ENCODE measurements at places on chromosomes 1 and 21.

- DNase-seq, result no peak
Measured at GRCh38 chr1:223204424-223204823, 61.4 kb upstream of the TLR5 start.

DNA sequence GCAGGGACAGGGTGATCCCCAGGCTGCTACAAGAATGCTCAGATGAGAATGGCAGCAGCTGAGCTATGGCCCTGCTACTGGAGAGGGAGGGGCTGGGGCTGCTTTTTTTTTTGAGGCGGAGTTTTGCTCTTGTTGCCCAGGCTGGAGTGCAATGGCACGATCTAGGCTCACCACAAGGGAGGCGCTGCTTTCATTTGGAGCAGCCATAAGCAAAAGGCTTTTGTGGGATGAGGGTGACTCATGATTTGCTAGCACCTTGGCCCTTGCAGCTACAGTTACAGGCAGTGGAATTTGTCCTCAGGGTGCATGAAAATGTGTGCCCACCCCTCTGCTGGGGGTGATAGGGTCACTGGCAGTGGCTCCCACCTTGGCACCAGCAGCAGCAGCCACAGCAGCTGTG, 32.4 kb upstream of the CYP4A22 start:
- DNase-seq, result no peak

- no peak for DNase-seq
Measured at GRCh38 chr1:176017722-176018121, 189.4 kb downstream of the COP1 start.

GRCh38 chr1:32801096-32801715, 16.0 kb downstream of the YARS1 start:
- no peak for DNase-seq

- DNase-seq, result no peak
Measured at GRCh38 chr1:114274621-114275317, 121.1 kb upstream of the SYT6 start.

DNA sequence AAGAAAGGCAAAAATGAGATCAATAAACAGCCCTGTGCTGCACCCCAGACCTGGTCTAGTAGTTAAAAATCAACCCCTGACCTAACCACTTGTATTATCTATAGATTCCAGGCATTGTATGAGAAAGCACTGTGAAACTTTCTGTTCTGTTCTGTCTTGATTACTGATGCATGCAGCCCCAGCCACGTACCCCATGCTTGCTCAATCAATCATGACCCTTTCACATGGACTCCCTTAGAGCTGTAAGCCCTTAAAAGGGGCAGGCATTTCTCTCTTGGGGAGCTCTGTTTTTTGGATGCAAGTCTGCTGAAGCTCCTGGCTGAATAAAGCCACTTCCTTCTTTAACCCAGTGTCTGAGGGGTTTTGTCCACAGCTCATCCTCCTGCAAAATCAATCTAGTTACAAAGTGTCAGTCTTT, 24.2 kb upstream of the CD34 start:
- no peak for DNase-seq

DNA sequence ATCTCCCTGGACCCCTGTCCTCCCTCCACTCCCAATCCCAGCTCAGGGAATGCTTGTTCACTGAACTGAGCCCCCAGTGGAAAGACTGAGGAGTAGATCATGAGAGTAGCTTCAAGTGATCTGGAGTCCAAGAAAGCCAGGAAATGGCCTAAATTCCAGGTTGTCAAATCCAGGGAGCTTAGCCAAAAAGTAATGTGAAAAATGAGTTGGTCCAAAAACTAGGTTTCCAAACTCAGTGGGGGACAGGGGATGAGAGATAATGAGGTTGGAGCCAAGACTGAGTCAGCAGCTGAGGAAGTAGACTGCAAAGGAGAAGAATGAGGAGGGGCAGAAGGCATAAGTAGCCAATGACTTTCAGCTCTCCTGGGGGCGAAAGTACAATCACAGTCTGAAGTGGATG, 284.1 kb upstream of the BEND5 start:
- no peak for DNase-seq

- no peak for DNase-seq
Measured at GRCh38 chr1:59007820-59008598, 224.2 kb upstream of the JUN start.

GRCh38 chr1:160827418-160827817, 31.4 kb downstream of the LY9 start:
- DNase-seq, result no peak

- no peak for DNase-seq
Measured at GRCh38 chr1:12183095-12183794, 16.5 kb downstream of the TNFRSF1B start.

DNA sequence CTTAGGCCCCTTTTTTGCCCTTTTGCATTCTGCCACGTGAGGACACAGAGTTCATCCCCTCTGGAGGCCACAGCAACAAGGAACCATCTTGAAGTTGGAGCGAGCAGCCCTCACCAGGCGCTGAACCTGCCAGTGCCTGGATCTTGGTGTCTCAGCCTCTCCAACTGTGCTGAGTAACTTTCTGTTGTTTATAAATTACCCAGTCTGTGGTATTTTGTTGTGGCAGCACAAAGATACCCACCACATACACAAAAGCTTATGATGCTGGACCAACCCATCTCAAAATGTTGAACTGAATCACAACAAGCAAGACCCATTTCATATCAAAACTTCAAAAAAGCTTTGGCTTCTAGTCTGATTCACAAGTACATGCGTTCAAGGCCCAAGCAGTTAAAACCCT, 649.9 kb downstream of the KIF26B start:
- DNase-seq, result no peak

- DNase-seq, result peak; percentile 0
Measured at GRCh38 chr1:61641578-61642336, 83.2 kb downstream of the TM2D1 start.

DNA sequence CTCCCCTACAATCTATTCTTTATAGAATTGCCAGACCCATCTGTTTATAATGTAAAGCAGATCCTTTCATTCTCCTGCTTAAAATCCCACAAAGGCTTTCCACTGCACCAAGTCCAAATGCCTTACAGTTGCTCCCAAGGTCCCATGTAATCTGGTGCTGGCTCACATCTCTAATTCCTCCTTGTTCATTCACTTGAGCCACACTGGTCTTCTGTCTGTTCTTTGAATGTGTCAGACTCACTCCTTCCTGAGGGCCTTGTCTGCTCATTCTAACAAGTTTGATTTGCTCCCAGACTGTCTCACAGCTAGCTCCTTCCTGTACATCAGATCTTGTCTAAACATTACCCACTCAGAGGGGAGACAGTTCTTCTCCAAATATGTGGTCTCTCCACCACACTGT, 38.9 kb downstream of the ALG14 start:
- DNase-seq, result no peak

DNA sequence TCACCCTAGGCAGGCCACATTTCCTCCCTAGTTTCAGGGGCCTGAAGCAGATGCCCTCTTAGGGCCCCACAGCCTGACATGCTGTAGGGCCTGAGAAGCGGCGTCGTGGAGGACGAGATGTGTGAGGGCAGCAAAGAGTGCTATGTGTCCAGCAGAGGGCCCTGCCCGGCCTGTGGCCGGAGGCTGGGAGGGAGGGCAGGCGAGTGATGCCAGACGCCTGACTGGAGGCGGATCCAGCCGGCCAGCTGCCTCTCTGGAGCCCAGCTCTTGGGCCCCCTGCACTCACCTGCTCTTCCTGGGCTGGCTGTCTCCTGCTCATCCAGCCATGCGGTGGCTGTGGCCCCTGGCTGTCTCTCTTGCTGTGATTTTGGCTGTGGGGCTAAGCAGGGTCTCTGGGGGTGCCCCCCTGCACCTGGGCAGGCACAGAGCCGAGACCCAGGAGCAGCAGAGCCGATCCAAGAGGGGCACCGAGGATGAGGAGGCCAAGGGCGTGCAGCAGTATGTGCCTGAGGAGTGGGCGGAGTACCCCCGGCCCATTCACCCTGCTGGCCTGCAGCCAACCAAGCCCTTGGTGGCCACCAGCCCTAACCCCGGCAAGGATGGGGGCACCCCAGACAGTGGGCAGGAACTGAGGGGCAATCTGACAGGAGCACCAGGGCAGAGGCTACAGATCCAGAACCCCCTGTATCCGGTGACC, at the start of gene GPR37L1:
GPR37L1 (plus strand) TSS at position 279 of the 697 bp plus-strand sequence; CDS start at position 326, 47 bp downstream.
- no peak for DNase-seq

GRCh38 chr1:29453502-29454240, 217.3 kb downstream of the PTPRU start:
- DNase-seq, result no peak

- DNase-seq, result no peak
Measured at GRCh38 chr1:78526496-78526895, 35.7 kb downstream of the PTGFR start.

GRCh38 chr21:44354001-44354405, 582 bp downstream of the TRPM2 start:
- no peak for DNase-seq

GRCh38 chr1:157580179-157580827, 17.6 kb downstream of the FCRL4 start:
- DNase-seq, result no peak

DNA sequence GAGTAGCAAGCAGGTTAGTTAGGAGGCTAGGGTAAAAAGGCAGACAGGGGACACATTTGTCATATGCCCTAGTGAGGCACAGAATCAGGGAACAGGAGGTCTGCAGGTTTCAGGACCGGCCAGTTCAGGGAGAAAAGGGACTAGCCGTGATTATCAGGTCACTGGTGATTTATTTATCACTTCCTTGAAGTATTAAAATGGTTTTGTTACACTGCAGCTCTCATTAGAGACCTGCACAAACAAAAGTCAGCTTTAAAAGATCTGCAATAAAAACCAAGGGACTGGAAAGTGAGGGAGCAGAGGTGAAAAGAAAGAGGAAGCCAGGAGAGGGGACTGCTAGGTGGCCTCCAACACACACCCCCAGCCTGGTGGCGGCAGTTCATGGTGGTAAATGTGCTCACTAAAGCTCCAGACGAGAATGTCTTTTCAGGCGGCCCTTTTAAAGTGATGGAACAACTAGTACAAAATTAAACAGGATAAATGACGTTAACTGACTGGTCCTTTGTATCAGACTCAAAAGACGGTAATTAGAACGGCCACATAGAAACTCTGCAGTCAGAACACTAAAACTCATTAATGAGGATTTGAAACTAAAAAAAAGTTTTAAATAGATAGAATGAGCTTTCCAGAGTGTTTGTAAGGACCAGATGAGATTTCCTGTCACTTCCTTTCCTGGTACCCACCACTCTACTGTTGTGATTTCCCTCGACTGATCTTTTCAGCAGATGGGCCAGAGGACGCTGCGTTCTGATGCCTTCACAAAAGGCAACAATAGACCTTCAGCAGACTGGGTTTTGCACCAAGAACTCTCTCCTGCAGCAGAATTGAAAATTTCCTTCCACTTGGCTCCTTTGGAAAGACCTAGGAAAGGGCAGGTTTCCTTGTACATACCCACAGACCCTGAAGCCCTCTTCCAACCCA, 136.8 kb downstream of the NTPCR start:
- no peak for DNase-seq

- DNase-seq, result no peak
Measured at GRCh38 chr1:165884009-165884689, 56.7 kb downstream of the UCK2 start.

DNA sequence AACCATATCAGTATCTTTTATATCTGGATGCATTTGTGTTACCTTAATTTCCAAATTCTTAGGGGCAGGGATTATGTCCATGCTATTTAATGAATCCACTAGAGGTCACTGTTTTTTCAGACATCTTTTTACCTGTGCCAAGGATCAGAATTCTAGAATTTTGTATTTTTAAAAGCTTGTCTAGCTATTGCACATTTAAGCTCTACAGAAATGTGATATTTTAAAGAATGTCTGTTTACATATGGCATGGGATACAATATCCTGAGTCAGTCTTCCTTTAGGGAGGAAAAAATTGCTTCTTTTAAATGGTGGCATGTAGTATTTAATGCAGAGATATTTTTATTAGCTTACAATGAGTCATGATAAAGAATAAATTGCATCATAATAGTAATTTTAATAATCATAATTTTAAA, 11.3 kb downstream of the RPAP2 start:
- no peak for DNase-seq

GRCh38 chr1:54611621-54612020, 11.7 kb downstream of the FAM151A start:
- DNase-seq, result no peak

GRCh38 chr1:171902527-171902926, 61.2 kb downstream of the DNM3 start:
- no peak for DNase-seq

- DNase-seq, result no peak
Measured at GRCh38 chr1:209850342-209850979, 22.7 kb downstream of the UTP25 start.

GRCh38 chr1:17232759-17233661, 15.9 kb upstream of the PADI3 start:
- no peak for DNase-seq

DNA sequence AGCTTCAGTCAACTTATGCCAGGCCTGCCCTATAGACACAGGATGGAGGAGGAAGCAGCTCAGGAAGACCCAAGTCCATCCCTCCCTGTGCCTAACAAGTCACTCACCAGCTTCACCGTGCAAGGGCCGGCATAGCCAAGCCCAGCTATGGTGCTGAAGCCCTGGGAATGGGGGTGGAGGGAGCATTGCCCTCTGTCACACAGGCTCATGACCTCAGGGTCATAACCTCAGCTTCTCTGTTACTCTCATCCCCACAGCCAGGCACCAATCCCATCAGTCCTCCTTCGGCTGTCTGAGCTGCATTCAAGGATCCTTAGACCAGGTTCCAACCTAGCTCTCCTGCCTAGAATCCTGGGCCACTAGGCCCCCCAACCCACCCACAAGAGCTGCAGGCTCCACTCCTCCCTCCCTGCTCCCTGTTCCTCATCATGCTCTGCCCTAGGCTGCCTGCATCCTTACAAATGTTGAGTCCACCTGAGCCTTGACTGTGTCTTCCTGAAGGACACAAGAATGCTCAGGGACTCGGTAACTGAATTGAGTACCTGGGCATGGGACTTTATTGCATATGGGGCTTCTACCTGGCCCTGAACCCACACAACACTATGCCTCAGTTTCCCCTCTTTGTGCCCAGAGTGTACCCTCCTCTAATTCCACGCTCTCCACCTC, 1.7 kb downstream of the CD244 start:
- DNase-seq, result no peak

- no peak for DNase-seq
Measured at GRCh38 chr21:41366522-41367151, 4.8 kb downstream of the MX2 start.

- DNase-seq, result no peak
Measured at GRCh38 chr1:33563699-33564098, 91.3 kb downstream of the ZSCAN20 start.

DNA sequence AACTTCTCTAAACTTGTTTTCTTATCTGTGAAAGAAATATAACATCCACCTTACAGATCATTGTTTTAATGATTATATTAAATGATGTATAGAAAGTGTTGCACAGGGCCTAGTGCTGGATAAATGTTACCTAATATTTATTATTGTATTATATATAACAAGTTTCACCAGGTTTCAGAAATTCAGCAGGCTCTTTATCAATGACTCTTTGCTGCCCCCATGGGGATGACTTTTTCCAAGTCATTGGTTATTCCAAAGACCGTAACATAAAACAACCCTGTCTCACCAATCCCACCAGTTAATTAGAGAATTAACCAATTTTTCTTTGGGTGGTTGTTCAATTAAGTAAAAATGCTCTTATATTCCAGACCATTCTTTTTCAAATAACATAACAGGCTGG, 7.3 kb upstream of the DEDD start:
- no peak for DNase-seq

GRCh38 chr21:35732788-35733187, 327.5 kb downstream of the SETD4 start:
- no peak for DNase-seq

Measured in stimulated activated CD4-positive, alpha-beta T cell treated with anti-CD3 and anti-CD28 coated beads, Interleukin-1b, Interleukin-23, amount 100 ng/mL, for 1 hour (primary cell).